ENCODE measurements at places on chromosomes 7 and 10.

DNA sequence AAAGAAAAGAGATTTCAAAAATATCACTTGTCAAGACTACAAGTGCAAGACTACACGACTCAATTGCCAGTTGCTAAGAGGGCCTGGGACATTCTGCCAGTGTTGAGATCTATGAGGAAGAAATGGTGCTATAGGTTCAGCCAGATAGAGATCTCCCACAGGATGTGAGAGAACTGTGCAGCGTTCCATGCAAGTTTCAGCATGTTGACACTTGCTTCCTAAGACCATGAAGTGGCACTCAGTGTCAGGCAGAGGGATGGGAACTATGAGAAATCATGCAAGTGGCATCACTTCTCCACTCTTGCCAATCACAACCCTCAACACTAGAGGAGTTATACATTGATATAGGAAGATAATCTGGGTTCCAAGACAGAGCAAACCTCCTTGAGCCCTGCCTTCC is 210.3 kb downstream of the CHRM2 start:
- DNase-seq, result no peak

- DNase-seq, result no peak
Measured at GRCh38 chr10:59382831-59383295, 20.5 kb upstream of the FAM13C start.

DNA sequence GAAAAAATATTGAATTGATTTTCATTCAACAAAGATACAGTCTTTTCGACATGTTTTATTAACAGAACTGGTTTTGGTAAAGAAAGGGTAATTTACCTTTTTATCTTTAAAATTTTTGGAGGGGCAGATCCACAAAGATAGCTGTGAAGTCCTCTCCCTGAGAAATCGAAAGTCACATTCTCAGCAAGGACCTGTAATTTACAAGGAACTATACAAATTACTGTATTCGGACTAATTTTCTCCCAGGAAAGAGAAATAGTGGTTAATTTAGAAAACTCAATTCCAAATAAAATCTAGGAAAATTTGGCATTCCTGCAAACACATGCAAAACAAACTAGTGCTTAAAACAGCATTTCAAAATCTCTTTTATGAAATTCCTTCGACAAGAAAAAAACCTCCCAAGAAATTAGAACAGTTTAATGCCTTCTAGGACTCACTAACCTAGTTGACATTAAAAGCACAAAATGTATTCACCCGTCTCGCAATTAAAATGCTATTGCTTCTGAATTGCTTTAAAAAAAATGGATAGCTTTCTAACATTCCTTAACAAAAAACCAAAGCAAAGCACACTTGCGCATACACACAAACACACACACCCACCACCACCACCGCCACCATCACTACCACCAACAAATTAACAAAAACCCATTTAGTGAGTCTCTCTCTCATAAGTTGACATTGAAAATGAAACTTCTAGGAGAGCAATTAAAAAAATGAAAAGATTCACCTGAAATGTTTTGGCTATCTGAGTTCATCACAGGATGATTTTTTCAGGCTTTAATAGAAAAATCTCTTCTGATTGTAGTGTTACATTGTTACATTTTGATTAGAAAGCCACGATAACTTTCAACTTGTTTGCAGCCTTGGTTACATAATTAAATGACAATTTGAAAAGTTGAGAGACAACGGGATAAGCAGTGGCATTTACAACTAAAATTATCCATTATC is 4.0 kb upstream of the NKX2-3 start:
- no peak for DNase-seq

DNA sequence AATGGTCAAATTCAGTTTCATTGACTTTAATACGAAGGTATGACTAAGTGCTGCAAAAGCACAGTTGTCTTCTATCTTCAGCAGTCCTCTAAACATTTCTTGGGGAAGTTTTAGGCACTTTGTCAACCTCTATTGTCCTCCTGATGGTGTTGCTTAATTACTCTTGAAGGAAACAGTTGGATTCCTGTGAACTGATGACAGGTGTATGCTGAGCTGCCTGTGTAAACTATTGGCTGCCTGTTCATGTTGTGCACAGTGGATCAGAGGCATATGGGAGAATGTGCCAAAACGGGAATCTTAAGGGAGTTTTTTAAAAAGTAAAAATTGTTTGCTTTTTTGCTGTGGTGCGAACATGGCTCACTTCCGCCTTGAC is 221.0 kb downstream of the AUTS2 start:
- no peak for DNase-seq

- DNase-seq, result no peak
Measured at GRCh38 chr10:80100861-80101695, 22.6 kb downstream of the TMEM254 start.

DNA sequence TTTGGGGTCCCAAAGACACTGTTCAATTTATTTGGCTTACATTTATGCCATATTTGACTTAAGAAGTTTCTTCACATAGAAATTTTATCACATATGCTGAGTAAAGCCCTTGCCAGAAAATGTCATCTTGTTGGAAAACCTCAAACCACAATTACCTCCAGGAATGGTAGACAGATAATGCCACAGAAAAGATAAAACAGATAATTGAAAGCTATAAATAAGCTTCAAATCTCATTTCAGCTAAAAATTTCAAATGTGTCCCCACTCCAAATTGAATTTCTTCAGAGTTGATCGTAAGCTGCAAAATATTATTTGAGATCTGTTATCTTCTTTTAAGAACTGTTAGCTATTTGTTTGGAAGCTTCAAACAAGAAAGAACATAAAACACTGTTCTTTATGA is 176.4 kb upstream of the PTN start:
- no peak for DNase-seq

DNA sequence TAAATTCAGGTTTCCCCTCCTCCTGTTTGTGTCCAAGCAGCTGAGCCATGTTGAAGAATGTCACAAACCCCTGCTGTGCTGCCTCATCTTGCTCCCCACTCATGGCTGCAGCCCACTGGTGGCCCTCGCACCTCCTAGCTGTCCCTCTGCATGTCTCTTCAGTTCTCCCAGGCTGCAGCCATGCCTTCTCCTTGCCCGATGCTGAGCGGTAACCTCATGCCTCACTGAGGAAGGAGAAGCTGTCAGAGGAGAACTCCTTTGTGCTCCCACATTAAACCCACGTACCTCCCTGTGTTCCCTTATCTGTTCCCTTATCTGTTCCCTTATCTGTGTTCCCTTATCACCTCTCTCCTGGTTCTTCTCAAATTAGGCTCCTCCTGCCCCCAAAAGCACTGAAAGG is 10.3 kb upstream of the FRMPD2 start:
- DNase-seq, result no peak

DNA sequence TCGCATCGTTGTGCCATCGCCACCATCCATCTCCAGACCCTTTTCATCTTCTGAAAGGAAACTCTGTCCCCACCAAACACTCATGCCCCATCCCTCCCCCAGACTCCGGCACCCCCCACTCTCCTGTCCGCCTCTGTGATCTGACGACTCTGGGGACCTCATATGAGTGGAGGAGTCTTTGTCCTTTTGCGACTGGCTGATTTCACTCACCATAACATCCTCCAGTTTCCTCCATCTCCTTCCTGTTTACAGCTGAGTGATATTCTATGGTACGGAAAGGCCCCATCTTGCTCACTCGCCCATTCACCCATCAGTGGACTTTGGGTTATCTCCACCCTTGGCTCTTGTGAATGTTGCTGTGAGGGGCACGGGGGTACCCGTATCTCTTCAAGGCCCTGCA is 11.8 kb upstream of the INSIG1 start:
- DNase-seq, result no peak

DNA sequence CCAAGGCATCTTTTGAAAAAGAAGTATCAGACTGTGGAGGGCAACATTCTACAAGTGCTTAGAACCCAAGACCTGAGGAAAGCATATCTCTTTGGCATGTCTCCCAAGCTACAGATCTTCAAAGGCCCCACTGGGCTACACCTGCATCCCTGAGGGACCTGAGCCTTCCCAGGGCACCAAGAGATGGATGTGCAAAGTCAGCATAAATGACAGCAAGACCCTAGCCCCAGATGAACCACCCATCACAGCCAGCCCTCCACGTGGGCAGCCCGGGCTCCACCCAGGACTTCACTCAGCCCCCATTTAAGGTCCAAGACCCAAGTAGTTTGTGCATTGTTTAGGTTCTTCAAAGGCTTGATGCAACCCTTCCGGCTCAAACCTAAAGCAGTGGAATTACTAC is 123.5 kb downstream of the SFMBT2 start:
- DNase-seq, result no peak

DNA sequence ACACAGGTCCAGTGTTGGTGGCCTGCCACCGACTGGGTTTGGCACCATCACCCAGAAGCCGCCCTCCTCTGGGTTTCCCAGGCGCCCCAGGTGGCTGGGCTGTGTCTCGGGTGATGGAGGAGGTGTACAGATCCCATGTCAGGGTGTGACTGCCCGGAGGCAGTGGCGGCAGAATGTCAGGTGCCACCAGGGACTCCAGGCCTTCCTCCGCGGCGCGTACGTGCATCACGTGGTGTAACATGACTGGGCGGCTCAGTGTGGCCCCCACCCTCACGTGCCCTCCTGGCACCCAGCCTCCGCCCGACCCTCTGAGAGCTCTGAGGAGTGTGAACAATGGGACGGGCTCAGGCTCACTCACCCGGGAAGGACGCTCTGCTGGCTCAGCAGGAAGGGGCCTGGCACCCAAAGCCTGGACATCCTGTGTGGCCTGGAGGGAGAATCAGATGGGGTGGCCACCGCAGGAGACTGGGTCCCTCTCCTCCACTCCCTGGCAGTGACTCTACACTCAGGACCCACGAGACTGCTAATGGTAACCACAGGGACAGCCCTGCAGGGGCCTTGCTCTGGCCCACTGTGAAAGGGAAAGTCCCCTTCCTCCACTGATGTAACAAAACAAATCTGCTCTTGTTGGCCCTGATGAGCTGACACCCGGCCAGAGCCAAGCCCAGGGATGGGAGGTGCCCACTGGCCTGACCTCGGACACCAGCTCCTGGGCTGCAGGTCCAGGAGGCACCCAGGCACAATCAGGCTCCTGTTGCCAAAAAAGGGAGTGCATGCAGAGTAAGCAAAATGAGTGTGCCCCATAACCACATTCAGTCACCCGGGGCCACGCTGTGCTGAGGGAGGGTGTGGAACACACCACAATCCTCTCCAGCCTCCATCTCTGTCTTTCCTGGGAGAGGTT is 164.8 kb downstream of the PRKAG2 start:
- no peak for DNase-seq

- DNase-seq, result no peak
Measured at GRCh38 chr10:114613237-114613979, 44.7 kb downstream of the ABLIM1 start.

DNA sequence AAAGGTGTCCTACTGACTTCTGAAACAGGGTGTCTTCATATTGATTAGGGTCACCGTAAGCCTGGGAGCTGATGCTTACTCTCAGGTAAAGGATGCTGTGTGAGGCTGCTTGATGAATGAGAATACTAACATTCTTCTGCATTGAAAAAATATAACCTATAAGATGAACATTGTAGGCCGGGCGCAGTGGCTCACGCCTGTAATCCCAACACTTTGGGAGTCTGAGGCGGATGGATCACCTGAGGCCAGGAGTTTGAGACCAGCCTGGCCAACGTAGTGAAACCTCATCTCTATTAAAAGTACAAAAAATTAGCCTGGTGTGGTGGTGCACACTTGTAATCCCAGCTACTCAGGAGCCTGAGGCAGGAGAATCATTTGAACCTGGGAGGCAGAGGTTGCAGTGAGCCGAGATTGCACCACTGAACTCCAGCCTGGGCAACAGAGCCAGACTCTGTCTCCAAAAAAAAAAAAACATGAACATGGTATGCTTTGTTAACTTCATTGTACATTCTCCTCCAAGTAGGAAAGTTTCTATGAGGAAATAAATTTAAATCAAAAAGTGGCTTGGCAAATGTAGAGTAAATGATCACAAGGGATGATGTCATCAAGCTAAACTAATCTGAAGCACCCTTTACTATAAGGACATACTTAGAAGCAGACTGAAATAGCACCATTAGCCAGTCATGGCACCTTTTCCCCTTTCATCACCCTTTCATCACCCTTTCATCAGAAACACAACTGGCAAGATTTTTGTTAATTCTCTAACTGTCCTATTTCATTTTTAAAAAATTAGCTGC is 1.5 kb upstream of the BRAF start:
- no peak for DNase-seq

DNA sequence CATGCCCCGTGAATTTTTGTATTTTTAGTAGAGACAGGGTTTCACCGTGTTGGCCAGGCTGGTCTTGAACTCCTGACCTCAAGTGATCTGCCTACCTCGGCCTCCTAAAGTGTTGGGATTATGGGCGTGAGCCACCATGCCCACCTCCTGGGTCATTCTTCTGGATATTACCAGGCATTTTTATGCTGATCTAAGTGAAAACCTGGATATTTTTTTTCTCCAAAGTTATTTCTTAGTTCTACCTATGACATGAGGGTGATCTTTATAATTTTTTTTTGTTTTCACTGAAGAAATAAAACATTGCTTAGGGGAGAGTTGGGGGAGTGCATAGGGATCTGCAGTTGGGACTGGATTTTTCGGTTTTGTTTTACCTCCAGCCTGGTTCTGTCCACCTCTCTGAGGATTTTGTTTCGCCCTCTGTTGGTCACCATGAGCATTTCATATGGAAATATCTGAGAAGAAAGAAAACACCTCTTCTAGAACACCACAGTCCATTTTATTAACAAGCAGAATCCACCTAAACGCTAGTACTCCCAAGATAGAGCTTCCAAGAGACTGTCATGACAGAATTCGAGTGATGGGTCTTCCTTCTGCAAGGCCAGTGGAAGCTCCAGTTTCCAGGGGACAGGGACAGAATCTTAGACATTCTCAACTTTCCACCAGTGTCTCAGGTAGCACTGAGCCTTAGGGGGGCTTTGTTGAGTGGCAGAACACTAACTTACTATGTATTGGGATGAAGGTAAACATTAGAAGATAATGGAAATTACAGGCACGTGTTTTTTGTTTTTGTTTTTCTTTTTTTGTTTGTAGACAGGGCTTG is 33.4 kb upstream of the AFAP1L2 start:
- no peak for DNase-seq

- DNase-seq, result no peak
Measured at GRCh38 chr10:126013489-126014281, 117.3 kb downstream of the FANK1 start.

- no peak for DNase-seq
Measured at GRCh38 chr7:36283181-36283580, 106.5 kb upstream of the ANLN start.

DNA sequence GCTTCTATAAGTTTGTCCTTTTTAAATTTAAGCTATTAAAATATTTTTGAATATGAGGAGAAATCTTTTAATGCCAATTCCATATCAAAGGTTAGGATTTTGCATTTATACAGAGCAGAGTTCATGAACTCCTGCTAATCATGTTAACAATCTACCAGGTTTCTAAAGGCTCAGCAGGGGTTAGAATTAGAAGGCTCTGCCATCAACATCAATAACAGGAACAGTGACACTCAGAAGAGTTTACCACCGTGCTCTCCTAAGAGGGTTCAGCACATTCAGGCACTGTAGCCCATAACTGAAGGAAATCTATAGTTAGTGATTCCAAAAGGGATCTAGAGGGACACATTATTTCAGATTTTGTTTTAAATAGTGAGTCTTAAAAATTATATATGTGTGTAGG is 100.1 kb downstream of the HOXA1 start:
- DNase-seq, result no peak

DNA sequence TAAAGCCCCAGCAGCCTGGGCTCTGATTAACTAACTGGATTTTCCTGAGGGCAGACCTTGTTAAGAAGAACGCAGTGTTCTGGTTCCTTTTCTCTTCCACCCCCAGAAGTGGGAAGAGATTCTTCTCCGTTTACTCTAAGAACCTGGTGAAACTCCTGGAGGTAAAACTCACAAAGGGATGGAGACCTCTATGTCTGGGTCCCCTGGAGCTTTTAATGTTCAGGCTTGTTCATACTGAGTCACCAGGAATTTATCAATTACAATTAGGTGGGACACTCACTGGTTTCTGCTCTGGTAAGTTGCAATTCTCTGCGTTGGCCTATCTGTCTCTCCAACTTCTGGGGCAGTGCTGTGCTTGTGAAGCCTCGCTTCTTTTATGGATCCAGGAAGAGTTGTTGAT is 73.3 kb upstream of the CACNB2 start:
- DNase-seq, result no peak

All from gastrocnemius medialis (tissue), 4 donors.